Aorta (tissue), 5 donors: ENCODE measurements at places on chromosomes 4 and X. TPM values are rescaled to one million over a fixed set of nuclear protein-coding genes. Genes with fewer than 3 reads are reported as not detected.
A peak's percentile ranks its signal among the peaks of the same experiment; 100 is the strongest.

DNA sequence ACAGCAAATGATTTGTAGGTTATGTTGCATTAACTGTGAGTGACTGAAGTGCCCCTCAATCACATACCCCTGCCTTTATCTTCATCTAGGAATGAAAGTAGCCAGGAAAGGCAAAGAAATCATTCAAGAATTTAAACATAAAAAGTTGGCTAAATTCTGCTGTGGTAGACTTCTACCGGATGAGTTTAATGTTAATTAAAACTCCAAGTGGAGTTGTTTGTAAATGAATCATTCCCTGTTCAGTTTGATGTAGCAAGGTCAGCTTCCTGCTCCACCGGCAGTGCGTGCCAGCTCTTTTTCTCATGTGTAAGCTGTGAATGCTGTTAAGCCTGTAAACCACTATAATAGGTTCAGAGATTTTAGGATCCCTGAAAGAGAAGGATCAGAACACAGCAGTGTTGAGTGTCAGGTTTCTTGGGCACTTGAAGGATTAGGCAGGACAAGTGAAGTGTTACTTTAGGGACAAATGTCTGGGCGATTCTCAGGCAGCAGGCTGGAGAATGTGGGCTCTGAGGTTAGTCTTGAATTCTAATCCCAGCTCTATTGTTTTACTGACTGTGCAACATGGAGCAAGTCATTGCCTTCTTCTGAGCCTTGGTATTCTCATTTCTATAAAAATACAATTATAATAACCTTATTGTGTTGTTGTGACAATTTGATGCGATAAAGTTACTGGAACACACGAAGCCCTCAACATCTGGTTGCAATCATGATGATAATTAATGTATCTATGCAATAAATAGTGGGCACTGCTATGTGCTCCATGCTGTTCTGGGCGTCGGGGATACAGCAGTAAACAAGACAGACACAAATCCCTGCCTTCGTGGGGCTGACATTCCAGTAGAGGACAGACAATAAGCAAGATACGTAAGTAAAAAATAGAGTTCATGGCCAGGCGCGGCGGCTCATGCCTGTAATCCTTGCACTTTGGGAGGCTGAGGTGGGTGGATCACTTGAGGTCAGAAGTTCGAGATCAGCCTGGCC, 112.0 kb downstream of the SHROOM3 start:
- H3K36me3 ChIP-seq: no peaks in the 10 kb centered on the region
- DNase-seq: peak; percentile 83
- peak overlapping the region; percentile 58 for H3K27ac ChIP-seq
- H3K27me3 ChIP-seq: no peaks in the 10 kb centered on the region
- no peaks in the 10 kb centered on the region for H3K4me1 ChIP-seq
- no peak overlapping the region for H3K4me3 ChIP-seq

DNA sequence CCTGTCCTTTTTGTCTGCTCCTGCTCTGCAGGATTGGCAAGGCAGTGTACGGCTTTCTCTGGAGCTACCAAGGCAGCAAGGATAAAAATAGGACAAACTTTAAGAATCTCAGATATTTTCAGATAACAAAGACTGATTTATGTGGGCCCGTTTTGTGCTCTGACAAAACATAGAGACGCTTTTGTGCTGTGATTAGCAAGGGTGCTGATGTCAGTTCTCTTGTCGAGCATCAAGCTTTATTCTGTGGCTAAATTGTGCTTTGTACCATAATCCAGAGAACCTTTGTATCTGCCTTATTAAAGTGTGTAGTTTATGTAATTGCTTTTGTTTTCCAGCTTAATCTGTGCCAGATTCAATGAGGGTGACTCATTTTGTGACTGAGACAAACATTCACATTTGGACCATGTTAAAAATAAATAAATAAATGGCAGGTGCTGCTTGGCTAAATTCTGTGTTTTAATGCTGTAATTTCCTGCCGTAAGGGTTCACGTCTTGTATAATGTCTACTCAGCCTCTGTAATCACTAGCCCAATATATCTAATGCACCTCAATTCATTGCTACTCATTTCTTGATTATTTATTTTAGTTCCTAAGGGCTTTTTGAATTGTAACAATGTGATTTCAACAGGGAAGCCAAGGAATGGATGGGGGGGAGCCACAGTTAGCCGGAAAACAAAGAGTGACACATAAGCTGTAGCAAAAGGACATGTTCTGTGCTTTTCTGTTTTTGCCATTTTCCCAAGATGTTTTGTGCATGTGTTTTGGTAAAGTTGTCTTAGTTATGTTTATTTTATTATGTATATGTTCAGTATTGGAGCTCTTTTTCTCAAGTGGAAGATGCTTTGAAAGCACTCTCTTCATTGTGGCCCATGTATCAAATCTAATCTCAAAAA, 75.1 kb downstream of the GAB1 start:
- H3K27me3 ChIP-seq: no peaks in the 10 kb centered on the region
- no peaks in the 10 kb centered on the region for H3K36me3 ChIP-seq
- H3K4me1 ChIP-seq: peaks cover 24% of the 10 kb centered on the region
- no peak for DNase-seq
- H3K27ac ChIP-seq: peak overlapping the region; percentile 57

The CSAG2 gene
- not detected for total RNA-seq

The NCBP2L gene
- total RNA-seq: not detected

DNA sequence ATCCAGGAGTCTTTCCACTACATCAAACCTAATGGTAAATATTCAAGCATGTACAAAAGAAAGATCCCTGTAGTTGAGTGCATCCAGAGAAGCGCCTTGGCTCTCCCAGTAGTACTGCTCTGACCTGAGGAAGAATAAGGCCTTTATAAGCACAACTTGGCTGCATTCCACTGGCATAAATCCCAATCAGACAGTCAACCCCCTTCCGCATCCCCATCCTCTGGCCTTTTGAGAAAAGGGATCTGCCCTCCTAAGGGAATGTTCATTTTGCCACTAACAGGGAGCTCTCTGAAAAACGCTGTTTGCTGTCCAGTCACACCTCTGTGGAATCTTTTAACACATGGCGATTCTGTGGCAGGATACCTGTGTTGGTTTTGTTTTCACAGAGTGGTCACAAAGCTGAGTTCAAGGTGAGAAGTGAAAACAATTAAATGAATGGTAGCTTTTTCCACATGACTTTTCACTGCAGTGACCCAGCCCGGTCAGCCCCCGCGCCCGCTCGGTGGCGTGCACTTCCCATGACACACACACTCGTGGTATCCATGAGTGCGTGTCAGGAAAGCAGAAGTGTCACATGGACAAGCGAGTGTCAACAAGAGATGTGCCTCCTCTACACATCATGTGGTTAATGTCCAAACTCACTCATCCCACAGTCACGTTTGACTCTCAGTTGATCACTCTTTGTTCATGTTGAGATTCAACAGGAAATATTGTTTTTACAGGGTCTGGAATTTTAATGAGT, 112.2 kb upstream of the ENPP6 start:
- no peaks in the 10 kb centered on the region for H3K36me3 ChIP-seq
- H3K4me1 ChIP-seq: no peaks in the 10 kb centered on the region
- no peaks in the 10 kb centered on the region for H3K27me3 ChIP-seq
- no peak overlapping the region for H3K27ac ChIP-seq

DNA sequence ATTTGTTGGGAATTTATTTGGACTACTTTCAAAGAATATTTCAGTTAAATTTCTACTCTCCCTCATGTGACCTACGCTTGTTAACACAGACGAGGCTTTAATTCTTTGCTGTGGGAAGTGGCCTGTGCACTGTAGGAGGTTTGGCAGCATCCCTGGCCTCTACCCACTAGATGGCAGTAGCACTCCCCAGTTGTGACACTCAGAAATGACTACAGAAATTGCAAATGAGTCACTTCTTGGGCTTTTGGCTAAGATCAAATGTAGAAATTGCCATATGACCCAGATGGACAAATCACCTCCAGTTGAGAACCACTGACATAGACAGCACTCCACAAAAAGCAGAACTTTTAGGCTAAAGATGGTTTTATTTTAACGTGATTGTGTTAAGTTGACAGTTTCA, 22.1 kb downstream of the PIR start:
- no peaks in the 10 kb centered on the region for H3K27me3 ChIP-seq
- no peak overlapping the region for H3K4me3 ChIP-seq
- H3K27ac ChIP-seq: no peak overlapping the region
- no peaks in the 10 kb centered on the region for H3K36me3 ChIP-seq

- H3K4me1 ChIP-seq: no peaks in the 10 kb centered on the region
- H3K36me3 ChIP-seq: no peaks in the 10 kb centered on the region
- no peak overlapping the region for H3K4me3 ChIP-seq
- no peaks in the 10 kb centered on the region for H3K27me3 ChIP-seq
Measured at GRCh38 chrX:56744996-56745395, 16.0 kb downstream of the NBDY start.

The HTN1 gene
- total RNA-seq: not detected

DNA sequence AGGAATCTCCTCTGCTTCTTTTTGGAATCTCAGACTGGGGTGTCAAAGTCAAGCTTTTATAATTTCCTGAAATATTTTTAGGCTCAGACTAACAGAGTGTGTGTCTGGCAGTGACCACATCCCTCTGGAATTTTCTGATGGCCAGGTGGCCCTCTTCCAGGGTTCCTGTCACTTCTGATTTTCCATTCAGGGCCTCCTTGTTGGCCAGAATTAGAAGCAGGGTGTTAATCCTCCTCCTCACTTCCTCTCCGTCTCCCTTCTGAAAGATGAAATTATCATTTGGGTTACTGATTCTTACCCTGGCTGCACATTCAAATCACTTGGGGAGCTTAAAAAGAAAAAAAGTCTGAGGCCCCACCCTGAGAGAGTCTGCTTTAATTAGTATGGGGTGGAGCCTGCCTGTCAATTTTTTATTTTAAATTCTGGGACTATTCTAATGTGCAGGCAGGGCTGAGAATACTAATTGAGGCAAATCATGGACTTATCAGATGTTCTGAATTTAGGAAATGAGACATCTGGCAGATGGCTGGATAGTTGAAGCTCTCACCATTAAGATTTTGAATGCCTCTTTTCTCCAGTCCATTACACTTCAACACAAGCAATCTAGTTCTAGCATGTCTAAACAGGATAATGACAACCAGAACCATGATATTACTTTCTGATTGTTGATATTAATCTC, 43.2 kb downstream of the HAND2 start:
- peak; percentile 75 for DNase-seq
- H3K36me3 ChIP-seq: no peaks in the 10 kb centered on the region
- no peak overlapping the region for H3K4me3 ChIP-seq
- H3K27me3 ChIP-seq: no peaks in the 10 kb centered on the region
- peaks cover 5% of the 10 kb centered on the region for H3K4me1 ChIP-seq

DNA sequence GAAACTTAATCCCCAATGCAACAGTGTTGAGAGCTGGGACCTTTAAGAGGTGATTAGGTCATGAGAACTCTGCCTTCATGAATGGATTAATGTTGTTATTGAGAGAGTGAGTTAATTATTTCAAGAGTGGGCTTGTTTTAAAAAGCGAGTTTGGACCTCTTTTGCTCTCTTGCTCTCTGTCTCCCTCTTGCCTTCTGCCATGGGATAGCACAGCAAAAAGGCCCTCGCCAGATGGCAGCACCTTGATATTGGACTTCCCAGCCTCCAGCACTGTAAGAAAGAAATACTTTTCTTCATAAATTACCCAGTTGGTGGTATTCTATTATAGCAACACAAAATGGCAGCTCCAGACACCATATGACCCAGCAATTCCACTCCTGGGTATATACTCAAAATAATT, 7.0 kb upstream of the ATP6AP2 start:
- H3K36me3 ChIP-seq: no peaks in the 10 kb centered on the region
- no peaks in the 10 kb centered on the region for H3K4me1 ChIP-seq
- H3K27ac ChIP-seq: no peak overlapping the region

DNA sequence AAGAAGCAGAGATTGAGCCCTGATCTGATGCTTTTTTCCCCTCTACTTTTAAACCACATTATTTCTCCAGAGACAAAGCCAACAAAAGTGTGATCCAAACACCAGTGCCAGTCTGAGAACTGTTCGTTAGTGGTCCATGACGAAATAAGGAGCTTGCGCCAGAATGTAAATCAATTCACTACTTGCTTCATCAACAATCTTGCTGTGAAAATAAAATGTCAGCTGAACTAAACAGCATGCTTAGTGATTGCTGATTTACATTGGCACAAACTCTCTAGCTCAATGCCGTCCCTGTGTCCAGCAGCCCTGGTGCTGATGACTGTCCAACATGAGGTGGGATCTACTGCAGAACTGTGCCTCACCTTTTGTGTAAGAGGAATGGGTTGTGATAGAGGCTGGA, 71.3 kb downstream of the SOX3 start:
- no peaks in the 10 kb centered on the region for H3K27me3 ChIP-seq
- DNase-seq: no peak
- no peak overlapping the region for H3K27ac ChIP-seq
- H3K36me3 ChIP-seq: no peaks in the 10 kb centered on the region

GRCh38 chrX:110803506-110803905, 7.9 kb upstream of the CHRDL1 start:
- no peaks in the 10 kb centered on the region for H3K4me1 ChIP-seq
- H3K27me3 ChIP-seq: no peaks in the 10 kb centered on the region
- H3K4me3 ChIP-seq: no peak overlapping the region
- H3K27ac ChIP-seq: no peak overlapping the region

The RAB9A gene
- 18.2 TPM for total RNA-seq
